Activated gamma-delta T cell treated with Interleukin-2 at 50 U/mL for 16 hours (primary cell): ENCODE measurements at places on chromosomes 2 and 18.

GRCh38 chr18:24611075-24611474 lies 150.6 kb downstream of the HRH4 start:
- DNase-seq = no peak

DNA sequence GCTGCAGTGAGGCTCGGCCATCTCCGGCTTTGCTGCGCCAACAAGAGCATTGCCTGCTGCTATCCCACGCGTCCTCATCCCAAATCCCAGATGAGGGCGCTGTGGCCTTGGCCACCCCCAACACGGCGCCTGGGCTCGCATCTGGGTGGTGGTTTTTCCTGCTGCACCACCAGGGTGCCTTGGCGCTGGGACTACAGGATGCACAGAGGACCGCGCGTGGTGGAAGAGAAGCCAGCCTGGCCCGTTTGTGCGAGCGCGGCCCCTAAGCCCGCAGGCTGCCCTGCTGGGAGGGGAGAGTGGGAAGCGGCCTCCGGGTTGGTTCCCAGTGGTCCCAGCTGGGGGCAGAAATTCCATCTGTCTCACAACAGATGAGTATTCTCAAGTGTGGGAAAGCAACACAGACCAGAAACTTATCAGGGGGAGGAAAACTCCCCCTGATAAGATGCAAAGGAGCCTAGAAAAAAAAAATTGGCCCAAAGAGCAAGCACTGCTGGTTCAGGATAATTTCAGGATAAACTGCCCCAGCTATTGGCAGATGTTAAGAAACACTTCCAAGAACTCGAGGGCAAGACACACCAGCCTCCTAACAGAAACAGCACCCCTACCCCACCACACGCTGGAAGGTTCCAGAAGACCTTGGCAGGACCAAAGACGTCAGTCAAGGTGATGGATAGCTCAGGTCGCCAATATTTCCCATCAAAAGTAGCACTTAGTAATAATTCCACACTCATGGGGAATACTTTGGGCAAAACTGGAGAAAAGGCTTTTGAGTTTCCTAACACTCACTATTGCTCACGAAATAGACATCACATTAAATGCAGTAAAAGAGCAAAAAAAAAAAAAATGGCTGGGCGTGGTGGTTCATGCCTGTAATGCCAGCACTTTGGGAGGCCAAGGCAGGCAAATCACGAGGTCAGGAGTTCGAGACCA lies 152.1 kb downstream of the PXDN start:
- DNase-seq = no peak

DNA sequence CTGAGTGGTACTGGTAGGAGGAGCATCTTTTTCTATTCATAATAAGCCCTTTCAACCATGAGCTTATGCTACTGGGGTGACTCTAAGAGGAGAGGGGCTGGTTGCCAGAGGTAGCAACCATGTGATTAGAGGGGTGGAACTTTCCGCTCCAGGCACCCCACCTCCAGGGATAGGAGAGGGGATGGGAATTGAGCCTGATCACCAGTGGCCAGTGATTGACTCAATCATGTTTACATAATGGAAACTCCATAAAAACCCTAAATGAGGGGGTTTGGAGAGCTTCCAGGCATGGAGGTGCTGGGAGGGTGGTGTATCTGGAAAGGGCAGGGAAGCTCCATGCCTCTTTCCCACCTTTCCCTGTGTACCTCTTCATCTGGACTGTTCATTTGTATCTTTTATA lies 46.6 kb upstream of the RHOB start:
- no peak for DNase-seq

GRCh38 chr2:127305990-127306585 lies 12.1 kb upstream of the ERCC3 start:
- no peak for DNase-seq

GRCh38 chr18:51385270-51385669 lies 187.8 kb upstream of the MEX3C start:
- no peak for DNase-seq

DNA sequence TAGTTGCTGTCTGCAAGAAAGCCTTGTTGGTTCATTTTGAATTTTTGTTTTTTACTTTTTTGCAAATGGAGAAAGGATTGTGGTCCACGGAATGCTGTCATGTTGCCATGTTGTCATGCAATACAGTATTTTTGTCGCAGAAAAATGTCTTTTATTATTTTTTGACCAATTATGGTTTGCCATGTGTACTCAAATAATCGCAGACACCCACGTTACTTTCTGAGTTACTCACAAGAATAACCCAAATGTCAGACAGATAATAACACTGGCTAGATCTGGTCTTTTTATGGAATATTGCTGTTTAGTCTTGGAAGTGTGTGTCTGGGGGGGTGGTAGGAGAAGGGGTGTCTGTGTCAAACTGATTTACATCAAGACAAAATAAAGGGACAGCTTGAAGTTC lies 188.9 kb downstream of the LTBP1 start:
- no peak for DNase-seq

GRCh38 chr2:60954139-60954538 lies 63.4 kb upstream of the PEX13 start:
- no peak for DNase-seq

- DNase-seq = no peak
Measured at GRCh38 chr2:138521821-138522220, 20.3 kb downstream of the SPOPL start.

GRCh38 chr18:2714140-2714539 lies 58.6 kb downstream of the SMCHD1 start:
- no peak for DNase-seq

DNA sequence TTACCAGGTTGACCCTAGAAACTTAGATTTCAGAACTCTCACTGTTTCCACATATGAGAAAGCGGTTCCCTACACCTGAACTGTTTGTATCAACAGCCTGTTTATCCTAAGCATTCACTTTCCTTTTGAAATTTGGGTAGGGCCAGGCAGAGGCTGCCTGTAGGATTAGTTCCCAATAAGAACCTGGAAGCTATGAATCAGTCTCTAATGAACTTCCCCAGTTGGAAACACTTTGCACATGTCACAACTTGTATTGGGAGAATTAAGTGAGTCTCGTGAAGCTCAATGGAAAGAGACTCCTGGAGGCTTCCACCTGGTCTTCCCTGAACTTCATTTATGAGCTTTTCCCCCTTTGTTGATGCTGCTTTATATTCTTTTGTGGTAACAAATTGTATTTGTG lies 486.6 kb upstream of the HS6ST1 start:
- no peak for DNase-seq

GRCh38 chr2:43212931-43213330 lies 13.5 kb downstream of the ZFP36L2 start:
- DNase-seq = no peak

DNA sequence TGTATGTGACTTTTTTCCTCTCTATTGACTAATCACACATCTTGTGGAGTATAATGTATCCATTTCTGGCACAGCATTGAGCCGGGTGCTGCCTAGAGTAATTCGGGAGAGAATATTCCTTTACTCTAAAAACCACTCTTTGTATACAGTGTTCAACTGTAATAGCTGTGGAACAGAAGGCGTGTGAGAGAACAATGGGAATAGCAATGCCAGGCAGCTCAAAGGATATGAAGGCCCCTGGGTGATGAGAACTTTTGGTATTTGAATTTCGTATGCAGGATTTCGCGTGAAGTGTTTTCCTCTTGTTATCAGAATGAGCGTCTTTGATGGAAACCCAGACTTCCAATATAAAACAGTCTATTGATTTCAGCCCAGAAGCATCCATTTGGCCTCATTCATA lies 84.6 kb upstream of the MAP3K20 start:
- DNase-seq = no peak

- DNase-seq = no peak
Measured at GRCh38 chr2:178452334-178452733, 1.2 kb downstream of the PJVK start.

DNA sequence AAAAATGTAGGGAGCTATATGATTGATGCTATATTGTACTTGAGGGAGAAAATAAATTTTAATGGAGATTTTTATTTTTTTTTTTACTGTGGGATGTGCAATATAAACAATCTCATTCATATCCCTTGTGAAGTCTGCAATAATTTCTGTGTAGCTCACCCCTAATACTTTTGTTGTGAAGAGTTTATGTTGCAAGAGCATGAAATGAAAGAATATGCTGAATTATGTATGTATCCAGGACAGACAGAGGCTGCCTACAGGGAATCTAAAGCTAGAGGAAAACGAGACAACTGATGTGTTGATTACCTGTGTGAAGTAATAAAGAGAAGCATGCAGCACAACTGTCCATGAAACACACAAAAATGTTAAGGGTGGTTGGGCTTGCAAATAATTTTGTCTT lies 643.3 kb downstream of the DCDC2C start:
- DNase-seq = no peak

DNA sequence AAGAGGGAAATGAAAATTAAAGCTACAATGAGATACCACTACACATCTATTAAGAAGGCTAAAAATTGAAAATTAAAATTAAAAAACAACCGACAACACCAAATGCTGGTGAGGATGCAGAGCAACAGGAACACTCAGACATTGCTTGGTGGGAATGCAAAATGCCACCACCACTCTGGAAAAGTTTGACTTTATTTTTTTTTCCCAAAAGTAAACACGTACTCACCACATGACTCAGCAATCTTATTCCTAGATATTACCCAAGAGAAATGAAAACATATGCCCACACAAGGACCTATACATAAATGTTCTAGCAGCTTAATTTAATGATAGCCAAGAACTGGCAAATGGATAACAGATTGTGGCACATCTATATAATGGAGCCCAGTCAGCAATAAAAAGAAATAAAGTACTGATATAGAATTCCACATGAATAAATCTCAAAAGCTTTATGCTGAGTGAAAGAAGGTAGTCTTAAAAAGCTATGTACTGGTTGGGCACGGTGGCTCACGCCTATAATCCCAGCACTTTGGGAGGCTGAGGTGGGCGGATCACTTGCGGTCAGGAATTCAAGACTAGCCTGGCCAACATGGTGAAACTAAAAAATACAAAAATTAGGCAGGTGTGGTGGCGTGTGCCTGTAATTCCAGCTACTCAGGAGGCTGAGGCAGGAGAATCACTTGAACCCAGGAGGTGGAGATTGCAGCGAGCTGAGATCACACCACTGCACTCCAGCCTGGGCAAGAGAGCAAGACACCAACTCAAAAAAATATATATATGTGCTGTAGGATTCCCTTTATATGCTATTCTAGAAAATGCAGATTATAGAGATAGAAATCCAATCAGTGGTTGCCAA lies 4.2 kb upstream of the PROC start:
- no peak for DNase-seq

GRCh38 chr2:144835634-144836350 lies 315.9 kb upstream of the ZEB2 start:
- no peak for DNase-seq

- no peak for DNase-seq
Measured at GRCh38 chr18:50071397-50071796, 123.5 kb downstream of the MYO5B start.

DNA sequence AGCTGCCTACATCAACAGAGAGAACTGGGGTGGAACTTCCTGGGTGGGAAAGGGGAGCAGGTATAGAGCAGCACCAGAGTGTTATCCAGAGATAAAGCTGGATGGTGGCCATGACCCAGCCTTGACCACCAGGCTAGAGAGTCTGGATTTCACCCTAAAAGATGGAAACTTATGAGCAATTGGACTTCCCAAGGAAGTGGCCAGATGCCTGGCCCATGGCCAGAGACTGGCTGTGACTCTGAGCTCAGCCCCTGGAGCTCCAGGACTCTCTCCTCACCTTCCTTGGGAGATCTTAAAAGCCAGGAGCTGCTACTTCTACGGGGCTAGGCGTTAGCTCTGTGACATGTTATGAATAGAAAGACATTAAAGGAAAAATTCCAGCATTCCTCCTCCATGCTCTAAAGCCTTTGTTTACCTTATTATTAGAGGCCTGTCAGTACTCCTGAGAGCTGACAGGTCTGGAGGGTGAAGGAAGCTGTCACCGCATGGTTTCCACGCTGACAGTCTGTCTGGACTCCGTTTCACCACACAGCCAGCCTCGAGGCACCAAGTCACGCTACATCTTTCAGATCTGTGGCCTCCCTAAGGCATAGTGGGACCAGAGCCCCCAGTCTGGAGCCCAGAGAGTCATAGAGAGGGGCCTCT lies 260.0 kb upstream of the SIX2 start:
- no peak for DNase-seq

DNA sequence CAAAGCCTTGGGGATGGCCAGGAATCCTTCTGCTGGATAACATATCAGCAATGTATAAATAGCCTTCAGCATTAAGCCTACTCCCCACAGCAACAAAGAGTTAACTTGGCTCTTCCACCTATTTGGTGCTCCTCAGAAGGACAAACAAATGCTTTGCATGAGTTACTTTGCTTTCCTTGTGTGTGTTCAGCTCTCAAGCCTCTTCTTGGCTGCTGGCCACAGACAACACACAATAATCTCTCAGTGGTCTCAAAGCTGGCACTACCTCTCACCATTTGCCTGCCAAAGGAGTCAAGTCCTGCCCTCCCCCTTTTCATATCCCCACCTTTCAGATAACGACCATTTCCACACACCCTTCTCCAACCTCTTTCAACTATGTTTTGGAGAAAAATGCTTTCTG lies 17.5 kb downstream of the FTCDNL1 start:
- no peak for DNase-seq

- no peak for DNase-seq
Measured at GRCh38 chr2:197248623-197249022, 62.0 kb downstream of the ANKRD44 start.

- DNase-seq = no peak
Measured at GRCh38 chr2:156908825-156909224, 348.7 kb upstream of the GALNT5 start.

DNA sequence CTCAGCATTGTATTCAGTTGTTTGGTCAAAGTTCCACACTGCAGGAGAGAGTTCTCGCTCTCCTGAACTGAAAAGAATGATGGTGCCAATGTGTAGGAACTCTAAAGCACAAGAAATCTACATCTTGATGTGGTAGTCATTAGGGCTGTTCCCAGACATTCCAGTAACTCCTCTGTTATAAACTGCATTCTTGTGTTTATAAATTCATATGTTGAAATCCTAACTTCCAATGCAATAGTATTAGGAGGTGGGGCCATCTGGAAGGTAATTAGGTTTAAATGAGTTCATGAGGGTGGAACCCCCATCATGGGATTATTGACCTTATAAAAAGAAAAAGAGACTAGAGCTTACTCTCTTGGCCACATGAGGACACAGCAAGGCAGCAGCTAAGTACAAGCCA lies 239.6 kb downstream of the CDH20 start:
- DNase-seq = no peak

GRCh38 chr2:86237172-86237571 lies 37.9 kb downstream of the MRPL35 start:
- no peak for DNase-seq
